ENCODE measurements at places on chromosomes 12 and 14.

GRCh38 chr14:29236848-29237247 is 470.3 kb downstream of the FOXG1 start:
- DNase-seq, result no peak

GRCh38 chr14:91365552-91365951 is 52.1 kb downstream of the CCDC88C start:
- DNase-seq, result no peak

- no peak for DNase-seq
Observed at GRCh38 chr12:21607701-21608100, 3.1 kb upstream of the GYS2 start.

- no peak for DNase-seq
Observed at GRCh38 chr12:55467836-55468235, 2.1 kb downstream of the OR6C70 start.

- DNase-seq, result no peak
Observed at GRCh38 chr14:76908834-76909233, 82.6 kb downstream of the LRRC74A start.

DNA sequence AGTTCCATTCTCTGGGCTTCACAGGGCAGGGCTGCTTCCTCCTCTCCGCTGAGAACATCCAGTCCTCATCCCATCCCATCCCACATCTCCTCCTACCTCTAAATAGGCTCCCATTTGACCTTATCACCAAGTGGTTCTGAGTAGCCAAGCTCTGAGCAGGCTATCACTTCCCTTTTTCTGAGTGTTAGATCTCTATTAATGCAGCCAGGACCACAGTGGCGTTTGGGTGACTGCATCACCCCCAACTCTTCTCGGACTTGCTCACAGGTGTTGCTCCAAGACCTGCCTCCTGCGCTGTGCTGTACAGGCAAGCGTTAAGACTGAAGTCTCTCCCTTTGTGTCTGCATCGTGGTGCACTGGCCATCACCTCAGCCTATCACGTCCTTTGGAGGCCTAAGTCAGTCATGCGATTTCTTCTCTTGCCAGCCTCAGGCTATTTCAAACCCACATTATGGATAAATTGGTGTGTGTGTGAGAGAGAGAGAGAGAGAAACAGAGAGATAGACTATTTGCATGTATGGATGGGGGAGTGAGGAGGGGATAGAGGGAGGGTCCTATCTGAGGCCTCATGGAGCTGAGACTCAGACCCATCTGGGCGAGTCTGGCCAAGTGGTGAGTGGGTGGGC is 12.4 kb upstream of the HHIPL1 start:
- no peak for DNase-seq

DNA sequence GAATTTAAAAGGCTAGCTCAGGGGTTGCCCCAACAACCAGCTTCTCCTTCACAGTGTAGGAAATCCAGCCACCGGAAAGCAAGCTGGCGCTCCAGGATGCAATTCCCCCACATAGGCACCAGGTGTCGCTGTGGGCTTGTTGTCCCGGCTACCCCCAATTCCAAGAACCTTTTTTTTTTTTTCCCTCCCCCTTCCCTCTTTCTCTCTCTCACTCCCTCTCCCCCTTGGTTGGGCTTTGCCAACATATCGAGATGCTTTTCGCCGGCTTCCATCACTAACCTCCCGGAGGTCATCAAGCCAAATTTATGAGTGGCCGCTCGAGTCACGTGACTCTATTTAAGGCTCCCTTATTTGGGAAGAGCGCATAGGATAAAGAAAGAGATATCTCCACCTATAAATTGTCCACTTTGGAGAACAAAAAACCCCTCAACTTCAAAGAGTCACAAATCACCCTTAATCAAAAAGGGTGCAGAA is at the start of gene HOXC5:
Gene HOXC5 (plus strand): TSS at position 424 of the 474 bp plus-strand sequence. CDS start 73 bp downstream, outside the sequence.
- peak; percentile 48 for DNase-seq

DNA sequence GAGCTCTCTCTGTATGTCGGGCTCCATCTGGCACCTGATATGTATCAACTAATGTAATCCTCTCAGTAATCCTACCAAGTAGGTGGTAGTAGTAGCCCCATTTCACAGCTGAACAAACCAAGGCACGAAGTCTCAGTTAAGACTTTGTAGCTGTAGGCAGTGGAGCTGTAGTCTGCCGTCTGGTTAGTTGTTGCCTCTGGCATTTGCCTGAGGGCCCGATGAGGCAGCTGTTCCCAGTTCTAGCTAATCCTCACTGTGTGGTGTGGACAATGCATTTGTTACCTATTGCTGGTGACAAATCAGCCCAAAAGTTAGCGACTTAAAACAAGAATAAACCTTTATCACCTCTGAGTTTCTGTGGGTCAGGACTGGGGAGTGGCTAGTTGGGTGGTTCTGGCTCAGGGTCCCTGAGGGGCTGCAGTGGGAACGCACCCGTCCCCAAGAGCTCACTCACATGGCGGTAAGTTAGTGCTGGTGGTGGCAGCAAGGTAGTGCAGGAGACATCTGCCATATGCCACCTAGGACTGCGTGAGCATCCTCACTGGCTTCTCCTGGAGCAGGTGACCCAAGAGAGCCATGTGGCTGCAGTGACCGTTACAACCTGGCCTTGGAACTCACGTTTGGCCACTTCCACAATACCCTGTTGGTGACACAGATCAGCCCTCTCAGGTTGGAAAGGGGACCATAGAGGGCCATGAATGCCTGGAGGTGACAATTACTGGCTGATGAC is 5.6 kb downstream of the AACS start:
- no peak for DNase-seq

DNA sequence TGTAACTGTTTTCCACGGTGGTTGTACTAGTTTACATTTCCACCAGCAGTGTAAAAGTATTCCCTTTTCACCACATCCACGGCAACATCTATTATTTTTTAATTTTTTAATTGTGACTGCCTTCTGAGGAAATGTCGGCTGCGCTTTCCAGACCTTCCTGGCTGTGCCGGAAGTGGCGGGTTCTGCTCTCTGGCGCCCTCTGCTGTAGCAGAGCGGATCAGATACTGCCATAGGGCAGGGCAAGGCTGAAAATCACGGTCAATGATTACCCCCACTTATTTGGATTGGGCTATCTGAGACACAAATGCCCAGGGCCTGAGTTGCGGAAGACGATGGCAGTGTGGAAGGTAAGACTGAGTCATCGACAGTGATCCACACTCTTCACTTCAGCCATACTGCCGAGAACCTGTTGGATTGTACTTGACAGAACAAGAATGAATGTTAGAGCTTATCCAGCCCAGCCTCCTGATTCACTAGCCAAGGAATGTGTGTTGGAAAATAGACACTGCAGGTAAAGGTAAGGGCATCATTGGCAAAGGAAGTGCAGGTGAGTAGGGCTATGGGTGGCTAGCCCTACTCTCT is 124.2 kb downstream of the NTF3 start:
- no peak for DNase-seq
